ENCODE measurements at places on chromosomes 5 and 9.

GRCh38 chr5:77463905-77464304 lies 28.2 kb downstream of the WDR41 start:
- DNase-seq = no peak

GRCh38 chr9:36739373-36740116 lies 166.8 kb downstream of the MELK start:
- no peak for DNase-seq

GRCh38 chr9:102038006-102038405 lies 299.6 kb upstream of the GRIN3A start:
- no peak for DNase-seq

- no peak for DNase-seq
Observed at GRCh38 chr5:71905834-71906711, 187.0 kb downstream of the CARTPT start.

GRCh38 chr9:77953590-77953989 lies 78.0 kb downstream of the GNAQ start:
- DNase-seq = no peak

DNA sequence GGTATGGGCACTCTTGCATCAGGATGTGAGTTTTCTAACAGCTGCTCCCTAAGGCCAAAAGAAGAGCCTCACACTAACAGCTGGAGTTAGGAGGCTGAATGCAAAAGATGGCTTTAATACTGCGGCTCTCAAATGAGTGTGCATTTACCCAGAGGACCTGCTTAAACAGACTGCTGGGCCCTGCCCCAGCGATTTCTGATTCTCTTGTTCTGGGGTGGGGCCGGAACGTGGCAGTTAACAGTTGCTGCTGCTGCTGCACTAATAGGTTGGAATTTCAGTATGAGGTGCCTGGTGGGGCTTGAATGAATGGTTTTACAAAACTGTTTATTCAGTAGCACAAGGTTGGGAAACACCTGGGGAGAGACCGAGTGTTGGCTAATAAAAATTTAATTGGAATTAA lies 26.1 kb downstream of the HMGCR start:
- no peak for DNase-seq

DNA sequence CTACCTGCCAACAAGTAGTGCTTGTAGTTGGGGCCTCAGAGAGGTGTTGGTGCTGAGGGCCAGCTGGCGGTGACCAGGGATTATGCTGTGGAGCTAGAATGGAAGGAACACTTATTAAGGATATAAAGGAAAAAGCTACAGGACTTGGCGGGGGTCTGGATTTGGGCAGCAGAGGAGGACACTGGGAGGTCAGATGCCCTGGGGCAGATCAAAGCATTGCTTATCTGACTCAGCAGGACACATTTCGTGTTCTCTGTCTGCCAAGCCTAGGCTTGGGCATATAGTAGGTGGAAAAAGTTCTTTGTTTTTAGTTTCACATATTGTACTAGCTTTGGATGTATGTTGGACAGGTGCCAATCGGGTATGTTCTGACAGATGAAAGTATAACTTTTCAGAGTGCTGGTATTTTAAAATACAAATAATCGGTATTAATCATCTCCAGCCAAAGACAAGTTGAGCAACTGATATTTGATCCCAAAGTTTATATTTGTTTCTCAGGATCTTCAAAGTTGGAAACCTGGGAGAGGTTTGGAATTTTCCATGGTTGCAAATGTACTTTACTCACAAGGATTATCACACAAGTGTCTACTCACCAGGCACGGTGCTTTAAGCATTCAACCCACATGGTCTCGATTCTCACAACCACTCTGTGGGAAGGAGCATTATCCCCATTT lies 69.4 kb downstream of the IQGAP2 start:
- DNase-seq = no peak

- peak; percentile 54 for DNase-seq
Observed at GRCh38 chr5:116766470-116766947, 191.9 kb upstream of the SEMA6A start.

DNA sequence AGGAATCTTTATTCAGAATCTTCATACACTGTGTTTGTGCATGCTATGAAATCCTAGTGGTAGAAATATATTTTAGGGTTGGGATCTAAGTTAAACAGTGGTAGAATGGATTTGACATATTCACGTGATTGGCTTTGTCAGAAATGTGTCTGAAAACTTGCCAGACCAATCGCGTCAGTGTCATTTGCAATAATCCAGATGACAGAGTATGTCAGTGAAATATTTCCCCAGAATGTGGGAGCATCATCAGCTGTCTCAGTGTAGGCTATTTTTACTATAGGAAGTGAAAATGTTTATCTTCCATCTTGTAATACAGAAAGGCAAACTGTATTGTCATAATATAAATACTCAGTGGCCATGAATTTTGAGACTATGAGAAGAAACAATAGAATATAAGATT lies 220.6 kb upstream of the EDIL3 start:
- no peak for DNase-seq
